ENCODE measurements at places on chromosomes 4 and X.

DNA sequence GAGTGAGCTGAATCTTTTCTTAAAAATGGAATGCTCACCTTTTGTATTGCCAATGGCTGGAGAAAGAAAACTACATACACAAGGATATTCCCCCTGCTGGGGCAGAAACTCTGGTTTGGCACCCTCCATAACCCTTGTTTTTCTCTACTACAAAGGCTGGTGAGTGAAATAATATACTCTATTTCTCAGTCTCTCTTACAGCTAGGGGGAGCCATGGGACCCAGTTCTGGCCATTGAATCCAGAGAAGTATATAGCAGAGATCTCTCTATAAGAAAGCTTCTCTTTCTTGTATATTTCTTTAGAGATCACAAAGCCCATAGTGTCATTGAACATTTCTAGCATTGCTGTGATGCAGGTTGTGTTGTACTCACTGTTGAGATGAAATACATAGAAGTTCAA, 49.8 kb downstream of the SMPX start:
- DNase-seq = no peak

- DNase-seq = no peak
Measured at GRCh38 chr4:6331018-6331417, 61.4 kb downstream of the WFS1 start.

- no peak for DNase-seq
Measured at GRCh38 chrX:47201345-47201944, 7.8 kb downstream of the UBA1 start.

DNA sequence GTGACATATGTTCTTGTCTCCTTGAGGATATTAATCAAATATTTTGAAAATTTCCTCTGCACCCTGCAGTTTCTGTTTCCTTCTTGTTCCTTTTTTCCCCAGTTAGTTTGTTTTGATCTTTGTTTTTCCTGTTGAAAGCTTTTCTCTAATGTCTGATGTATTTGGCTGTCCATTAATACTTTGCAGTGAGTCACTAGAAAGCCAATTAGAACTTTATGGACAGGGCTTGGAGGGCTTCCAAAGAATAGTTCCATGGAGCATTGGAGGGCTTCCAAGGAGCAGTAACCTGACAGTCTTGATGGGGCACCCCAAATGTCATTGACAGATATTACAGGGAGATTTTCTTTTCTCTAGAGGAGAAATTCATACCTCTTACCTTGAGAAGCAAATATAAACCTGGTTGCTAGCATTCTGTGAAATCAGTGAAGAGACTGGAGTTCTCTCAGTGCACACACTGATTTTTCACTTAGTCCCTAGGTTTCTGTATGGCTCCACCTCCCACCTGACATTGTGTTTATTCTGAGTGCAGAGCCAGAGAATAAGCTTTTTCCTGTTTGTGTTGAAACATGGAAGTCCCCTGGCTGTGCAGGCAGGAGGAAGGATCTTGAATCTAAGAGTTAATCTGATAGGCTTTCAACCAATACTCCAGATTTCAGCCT, 26.5 kb downstream of the SPARCL1 start:
- no peak for DNase-seq

DNA sequence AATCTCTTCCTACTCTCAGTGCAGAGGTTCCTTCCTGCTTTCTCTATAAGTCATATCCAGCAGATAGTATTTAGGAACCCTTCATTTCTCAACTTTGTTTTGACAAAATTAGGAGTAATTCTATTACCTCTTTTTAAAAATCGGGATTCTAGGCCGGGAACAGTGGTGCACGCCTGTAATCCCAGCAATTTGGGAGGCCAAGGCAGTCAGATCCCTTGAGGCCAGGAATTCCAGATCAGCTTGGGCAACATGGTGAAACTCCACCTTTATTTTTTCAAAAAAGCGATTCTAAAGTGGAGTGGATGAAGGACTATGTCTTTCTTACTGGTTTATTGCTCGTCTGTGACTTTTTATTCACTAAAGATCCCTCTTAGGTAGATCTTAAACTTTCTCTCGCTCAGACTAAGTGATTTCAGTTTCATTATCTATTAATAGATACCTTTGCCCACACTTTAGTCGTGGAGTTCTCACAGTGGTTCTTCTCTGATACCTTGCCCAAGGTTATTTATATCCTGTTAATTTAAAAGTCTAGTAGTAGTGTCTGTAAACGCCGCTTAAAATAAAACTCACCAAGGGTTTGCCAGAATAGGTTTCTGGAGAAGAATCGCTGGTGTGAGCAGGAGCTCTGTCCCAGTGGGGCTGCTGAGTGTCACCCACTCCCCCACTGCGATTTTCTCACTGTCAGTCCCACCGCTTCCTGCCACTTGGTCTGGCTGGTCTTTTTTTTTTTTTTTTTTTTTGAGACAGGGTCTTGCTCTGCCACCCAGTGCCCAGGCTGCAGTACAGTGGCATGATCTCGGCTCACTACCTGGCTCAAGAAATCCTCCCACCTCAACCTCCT, 27.0 kb upstream of the TMEM131L start:
- DNase-seq = peak; percentile 14

DNA sequence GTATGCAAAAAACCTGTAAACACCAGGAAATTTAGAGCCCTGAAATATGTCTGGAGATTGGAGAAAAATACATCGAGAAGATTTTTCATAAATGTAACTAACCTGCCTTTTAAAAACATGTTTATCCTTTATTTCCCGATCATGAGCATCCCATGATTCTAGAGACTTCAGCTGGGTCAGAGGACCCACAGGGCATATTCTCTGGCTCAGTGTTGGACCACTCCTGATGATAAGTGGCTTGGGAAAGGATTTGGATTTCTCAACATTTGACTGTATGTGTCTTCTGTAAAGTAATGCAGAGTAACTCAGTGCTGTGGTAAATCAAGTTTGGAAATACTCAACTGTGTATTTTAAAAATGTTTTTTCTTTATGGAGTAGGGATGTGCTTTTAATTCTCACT, 40.0 kb upstream of the ANK2 start:
- DNase-seq = no peak

DNA sequence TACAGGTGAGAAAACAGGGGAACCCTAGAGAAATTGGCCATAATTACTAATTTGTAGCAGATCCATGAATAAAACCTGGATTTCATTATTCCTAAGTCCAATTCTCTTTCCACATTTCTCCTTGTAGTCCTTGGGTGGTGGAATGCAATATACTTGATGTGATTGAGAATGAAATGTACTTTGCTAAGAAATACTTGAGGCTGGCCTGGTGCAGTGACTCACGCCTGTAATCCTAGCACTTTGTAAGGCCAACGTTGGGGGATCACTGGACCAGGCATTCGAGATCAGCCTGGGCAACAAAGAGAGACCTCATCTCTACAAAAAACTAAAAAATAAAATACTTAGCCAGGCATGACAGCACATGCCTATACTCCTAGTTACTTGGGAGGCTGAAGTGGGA, 15.9 kb downstream of the TMEM184C start:
- no peak for DNase-seq
